ENCODE measurements at places on chromosomes 11 and 22.

GRCh38 chr11:20116825-20117224, 43.5 kb downstream of the DBX1 start:
- DNase-seq, result no peak

GRCh38 chr11:109978895-109979294, 114.3 kb upstream of the ZC3H12C start:
- no peak for DNase-seq

DNA sequence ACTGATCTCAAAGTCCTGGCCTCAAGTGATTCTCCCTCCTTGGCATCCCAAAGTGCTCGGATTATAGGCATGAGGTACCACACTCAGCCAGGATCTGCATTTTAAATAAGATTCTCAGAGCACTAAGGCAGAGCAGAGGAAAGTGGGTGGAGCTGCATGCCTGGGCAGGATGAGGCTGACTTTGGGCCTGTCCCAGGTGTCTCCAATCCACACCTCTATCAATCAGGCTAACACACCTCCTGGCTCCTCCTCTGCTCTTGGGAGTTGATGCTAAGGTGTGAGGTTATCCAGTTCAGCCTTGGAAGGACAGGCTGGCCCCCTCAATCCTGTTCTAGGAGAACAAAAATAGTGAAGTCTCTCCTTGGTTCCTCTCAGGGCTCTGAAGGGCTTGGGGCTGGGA, 30.2 kb upstream of the P2RY2 start:
- no peak for DNase-seq

DNA sequence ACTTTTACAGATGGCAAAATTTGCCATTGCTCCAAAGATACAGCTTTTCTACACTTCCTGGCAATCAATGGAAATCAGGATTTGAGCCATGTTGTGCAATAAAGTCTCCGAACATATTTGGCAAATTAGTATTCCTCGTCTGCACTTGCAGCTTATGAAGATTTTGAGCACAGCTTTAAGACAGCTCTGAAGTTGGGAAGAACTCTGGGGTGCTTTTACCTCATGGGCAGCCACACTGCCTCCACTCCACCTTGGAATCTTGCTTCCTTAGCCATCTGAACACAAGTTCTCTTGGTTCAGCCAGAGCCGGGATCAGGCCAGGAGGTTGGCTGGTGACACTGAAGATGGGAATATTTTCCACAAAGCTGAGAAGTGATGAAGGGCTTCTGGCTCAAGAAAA, 191.2 kb downstream of the CWF19L2 start:
- DNase-seq, result no peak

- DNase-seq, result peak; percentile 23
These were observed 27.6 kb downstream of the RIBC2 start for GRCh38 chr22:45441138-45441537.

DNA sequence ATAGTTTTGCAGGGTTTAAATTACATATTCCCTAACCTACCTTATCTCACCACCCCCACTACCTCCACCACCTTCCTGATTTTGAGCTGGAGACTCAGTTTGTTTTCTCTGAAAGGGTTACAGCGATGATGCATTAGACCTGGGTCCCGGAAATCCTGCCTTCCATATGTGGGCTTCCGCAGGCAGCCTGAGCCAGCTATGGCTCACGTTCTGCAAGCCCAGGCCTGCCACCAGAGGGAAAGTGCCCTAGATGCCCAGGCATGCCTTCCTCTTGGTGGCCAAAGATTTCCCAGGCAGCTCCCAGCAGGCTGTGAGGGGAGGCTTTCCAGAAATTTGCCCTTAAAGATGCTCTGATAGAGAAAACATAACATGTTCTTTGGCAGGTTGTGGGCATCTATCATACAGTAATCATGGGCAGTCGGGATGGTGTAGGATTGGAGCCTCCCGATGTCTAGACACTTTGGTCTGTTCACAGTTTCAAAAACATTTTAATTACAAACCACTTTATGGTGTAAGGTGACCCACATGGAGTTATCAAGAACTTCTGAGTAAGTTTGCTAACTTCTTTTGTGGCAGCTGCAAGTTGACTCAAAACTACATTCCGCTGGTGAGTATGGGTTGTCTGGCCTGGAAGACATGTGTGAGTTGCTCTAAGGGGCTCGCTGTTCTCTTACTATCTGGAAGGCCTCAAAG, 79.3 kb downstream of the MICAL2 start:
- DNase-seq, result peak; percentile 32

- DNase-seq, result no peak
These were observed 19.7 kb upstream of the PDGFB start for GRCh38 chr22:39264349-39265038.

- DNase-seq, result no peak
These were observed 21.3 kb downstream of the TRIM44 start for GRCh38 chr11:35683728-35684339.

- no peak for DNase-seq
These were observed 300.0 kb upstream of the DDI1 start for GRCh38 chr11:103736315-103737036.

GRCh38 chr11:72233056-72233772, 8.6 kb downstream of the INPPL1 start:
- DNase-seq, result peak; percentile 12

DNA sequence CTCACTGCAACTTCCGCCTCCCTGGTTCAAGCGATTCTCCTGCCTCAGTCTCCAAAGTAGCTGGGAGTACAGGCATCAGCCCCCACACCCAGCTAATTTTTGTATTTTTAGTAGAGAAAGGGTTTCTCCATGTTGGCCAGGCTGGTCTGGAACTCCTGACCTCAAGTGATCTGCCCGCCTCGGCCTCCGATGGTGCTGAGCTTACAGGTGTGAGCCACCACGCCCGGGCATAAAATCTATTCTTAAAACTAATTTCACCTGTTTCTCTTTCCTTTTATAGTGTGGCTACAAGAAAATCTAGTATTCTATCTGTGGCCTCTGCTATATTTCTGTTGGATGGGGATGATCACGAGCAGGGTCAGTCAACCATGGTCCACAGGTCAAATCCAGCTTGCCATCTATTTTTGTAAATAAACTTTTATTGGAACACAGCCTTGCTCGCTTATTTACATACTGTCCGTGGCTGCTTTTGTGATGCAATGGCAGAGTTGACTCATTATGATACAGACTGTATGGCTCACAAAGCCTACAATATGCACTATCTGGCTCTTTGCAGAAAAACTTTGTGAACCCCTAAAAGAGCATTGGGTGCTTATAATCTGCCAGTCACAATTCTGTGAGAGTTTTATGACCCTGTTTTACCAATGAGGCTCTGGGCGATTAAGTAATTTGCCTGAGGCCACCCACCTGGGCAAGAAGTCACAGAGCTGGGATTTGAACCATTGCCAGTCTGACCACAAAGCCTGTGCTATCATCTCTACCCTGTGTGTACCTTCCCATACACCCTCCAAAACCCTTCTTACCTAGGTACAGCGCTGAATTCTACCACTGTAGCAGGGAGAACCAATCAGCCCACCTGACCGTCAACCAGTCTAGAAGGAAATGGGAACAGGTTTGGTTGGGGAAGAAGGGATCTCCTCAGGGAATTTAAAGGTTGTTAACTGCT, 28.3 kb downstream of the SLC1A2 start:
- DNase-seq, result peak; percentile 36

- DNase-seq, result no peak
These were observed 41.0 kb upstream of the CLPB start for GRCh38 chr11:72475381-72475780.

- no peak for DNase-seq
These were observed 37.4 kb upstream of the CHKA start for GRCh38 chr11:68158580-68158979.

DNA sequence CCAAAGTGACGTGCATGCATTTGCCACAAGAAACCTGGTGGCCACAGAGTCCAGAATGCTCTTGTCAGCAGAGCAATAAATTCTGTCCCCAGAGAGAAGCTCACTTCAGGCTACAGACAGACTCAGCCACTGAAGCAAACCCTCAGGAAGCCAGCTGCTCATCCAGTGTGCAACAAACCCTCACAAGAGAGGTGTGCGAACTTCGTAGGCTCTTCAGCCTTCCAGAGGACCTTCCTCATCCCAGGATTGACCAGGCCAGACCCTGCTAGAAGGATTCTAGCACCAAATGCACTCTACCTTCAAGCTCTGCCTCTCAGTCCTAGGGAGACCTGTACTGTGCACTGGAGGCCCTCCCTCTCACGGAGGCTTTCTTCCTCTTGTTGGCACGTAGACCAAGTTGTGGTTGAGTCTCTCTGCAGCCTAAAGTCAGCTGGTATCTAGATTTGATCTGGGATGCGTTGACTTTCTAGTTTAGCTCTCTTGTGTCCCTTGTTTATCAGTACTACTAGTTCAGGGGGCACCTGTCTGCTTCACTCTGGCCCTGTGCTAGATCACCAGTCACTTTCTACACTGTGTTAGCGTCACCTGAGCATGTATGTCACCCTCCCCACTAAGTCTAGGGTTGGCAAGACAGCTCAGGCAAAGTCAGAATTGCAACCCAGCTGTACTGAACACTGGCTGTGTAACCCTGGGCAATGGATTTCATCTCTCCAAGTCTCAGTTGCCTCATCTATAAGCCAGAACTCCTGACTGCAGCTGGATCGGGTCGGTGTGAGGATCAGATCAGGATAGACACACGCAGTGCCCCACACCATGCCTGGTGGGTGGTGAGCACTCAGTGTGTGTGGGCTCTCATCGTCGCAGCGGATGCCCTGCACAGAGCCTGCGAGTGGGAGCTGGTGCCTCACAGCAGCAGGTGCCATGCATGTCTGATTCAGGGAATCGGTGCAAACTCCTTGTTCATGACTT, 22.1 kb upstream of the TMPRSS13 start:
- DNase-seq, result no peak

GRCh38 chr11:102111011-102111786, 952 bp downstream of the YAP1 start:
- DNase-seq, result no peak

GRCh38 chr11:16897470-16898061, 116.6 kb downstream of the PLEKHA7 start:
- DNase-seq, result no peak

DNA sequence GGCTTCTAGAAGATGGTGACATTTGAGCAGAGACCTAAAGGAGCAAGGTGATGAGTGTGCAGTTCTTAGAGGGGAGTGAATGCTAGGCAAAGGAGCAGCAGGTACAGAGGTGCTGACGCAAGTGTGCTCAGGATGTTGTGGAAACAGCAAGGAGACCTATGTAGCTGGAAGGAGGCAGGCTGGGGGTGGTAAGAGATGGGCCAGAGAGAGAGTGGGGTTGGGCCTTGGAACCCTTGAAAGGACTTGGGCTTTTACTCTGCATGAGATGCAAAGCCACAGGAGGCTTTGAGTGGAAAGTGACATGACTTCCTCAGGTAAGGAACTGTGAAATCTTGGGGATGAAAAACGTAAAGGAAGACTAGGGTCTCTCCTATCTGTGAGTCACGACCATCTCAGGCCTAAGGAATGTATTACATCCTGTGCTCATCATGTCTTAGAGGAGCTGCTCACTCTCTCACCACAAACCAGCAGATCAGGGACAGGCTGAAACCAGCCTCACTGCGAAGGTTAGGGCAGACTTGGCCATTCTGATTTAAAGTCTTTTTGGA, 65.4 kb downstream of the MICAL2 start:
- DNase-seq, result peak; percentile 41

- DNase-seq, result no peak
These were observed 311.6 kb upstream of the PITPNB start for GRCh38 chr22:28230671-28231070.

DNA sequence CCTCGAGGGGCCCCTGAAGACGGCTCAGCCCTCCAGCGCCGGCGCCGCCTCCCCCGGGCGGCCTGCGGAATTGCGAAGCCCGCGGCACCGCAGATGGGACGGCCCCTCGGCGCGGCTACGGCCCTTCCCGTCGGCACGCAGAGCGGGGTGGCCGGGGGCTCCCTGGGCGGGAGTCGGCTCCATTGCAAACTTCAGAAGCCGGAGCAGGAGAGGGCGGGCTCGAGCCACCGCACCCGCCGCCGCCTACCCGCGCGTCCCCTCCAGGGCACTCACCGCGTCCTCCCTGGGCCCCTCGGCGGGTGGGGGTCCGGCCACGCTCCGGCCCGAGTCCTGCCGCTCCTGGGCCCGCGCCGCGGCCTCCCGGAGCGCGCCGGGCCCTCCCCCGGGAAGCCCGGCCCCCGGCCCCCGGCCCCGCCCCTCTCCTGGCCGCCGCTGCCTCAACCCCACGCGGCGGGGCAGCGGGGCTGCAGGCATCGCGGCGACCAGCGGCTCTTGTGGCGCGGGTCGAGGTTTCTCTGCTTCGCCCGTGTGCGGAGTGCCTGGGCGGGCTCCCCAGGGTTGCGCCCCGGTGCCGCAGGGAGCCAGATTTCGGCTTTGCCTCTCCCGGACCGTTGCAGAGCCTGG, at the start of gene PACSIN3:
PACSIN3 (minus strand) TSS at position 359 of the 624 bp plus-strand sequence. CDS start 3,707 bp downstream, outside the sequence.
- DNase-seq, result peak; percentile 71

- DNase-seq, result no peak
These were observed 182.9 kb upstream of the CTSC start for GRCh38 chr11:88520391-88520790.

DNA sequence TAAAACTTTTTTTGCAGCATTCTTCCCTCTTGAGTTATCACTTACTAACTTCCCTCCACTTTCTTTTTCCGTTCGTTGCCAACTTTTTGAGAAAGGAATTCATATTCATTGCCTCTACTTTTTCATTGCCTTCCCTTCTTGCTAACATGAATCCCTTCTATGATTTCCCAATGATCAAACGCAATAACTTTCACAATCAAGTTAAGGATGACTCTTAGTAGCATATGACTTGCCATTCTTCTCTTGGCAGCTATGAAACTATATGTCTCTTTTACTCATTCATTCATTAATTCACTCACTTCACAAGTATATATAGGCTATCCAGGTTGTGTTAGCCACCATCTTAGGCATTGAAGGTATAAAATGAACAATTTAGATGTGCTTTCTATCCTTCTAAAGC, 16.6 kb upstream of the ARHGAP20 start:
- no peak for DNase-seq

- peak; percentile 8 for DNase-seq
These were observed 1341.8 kb downstream of the TBC1D22A start for GRCh38 chr22:48104102-48104738.

- DNase-seq, result no peak
These were observed 42.2 kb downstream of the NAT10 start for GRCh38 chr11:34147581-34147980.

- DNase-seq, result no peak
These were observed 595.1 kb downstream of the SOX6 start for GRCh38 chr11:15761235-15761634.

- no peak for DNase-seq
These were observed 335 bp upstream of the SEZ6L start for GRCh38 chr22:26168939-26169314.
